ENCODE measurements at places on chromosomes 4 and X.

DNA sequence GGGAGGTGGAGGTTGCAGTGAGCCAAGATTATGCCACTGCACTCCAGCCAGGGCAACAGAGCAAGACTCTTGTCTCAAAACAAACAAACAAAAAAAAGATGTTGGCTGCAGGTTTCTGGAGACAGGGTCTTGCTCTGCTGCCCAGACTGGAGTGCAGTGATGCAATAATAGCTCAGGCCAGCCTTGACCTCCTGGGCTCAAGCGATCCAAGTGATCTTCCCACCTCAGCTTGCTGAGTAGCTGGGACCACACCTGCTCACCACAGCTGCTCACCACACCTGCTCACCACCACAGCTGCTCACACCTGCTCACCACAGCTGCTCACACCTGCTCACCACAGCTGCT is 29.9 kb upstream of the CPLX1 start:
- no peak for DNase-seq

- no peak for DNase-seq
These were observed 56.6 kb downstream of the SPRY1 start for GRCh38 chr4:123453061-123453680.

GRCh38 chr4:77959566-77960338 is 97.1 kb downstream of the MRPL1 start:
- no peak for DNase-seq

- DNase-seq = no peak
These were observed 6.5 kb downstream of the CPZ start for GRCh38 chr4:8599091-8599460.
